ENCODE measurements at places on chromosomes 16 and 17. TPM values are rescaled to one million over a fixed set of nuclear protein-coding genes. Genes with fewer than 3 reads are reported as not detected.

The RCVRN gene
- total RNA-seq, result not detected

The ZDHHC1 gene
- total RNA-seq, result 0.49 TPM

- H3K27ac ChIP-seq, result no peak overlapping the region
- no peak overlapping the region for H3K4me3 ChIP-seq
- no peak for DNase-seq
- H3K36me3 ChIP-seq, result no peaks in the 10 kb centered on the region
These were observed 113.9 kb upstream of the ADAMTS18 start for GRCh38 chr16:77548766-77549165.

DNA sequence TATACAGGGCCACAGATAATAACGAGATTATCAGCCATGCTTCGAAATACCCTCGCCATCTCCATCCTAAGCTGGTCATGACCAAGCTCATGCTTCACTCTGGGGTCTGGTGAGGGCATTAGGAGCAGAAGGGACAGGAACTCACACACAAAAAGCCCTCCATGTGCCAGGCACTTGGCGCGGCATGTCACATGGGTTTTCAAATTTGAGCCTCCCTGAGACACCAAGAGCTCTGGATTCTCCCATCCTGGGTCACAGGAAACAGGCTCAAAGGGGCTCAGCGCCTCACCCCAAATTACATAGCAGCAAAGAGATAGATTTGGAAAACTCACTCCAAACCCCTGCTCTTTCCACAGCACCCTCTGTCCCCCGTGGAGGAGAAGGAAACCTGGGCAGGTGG is 239.5 kb downstream of the GSG1L start:
- no peaks in the 10 kb centered on the region for H3K36me3 ChIP-seq
- DNase-seq, result no peak
- no peak overlapping the region for H3K4me3 ChIP-seq
- no peaks in the 10 kb centered on the region for H3K4me1 ChIP-seq

The VTN gene
- total RNA-seq, result 0.18 TPM

The TPSD1 gene
- total RNA-seq, result not detected

The CD7 gene
- total RNA-seq, result 417 TPM

The PCGF2 gene
- total RNA-seq, result 2.5 TPM

The UTS2R gene
- 0.16 TPM for total RNA-seq

DNA sequence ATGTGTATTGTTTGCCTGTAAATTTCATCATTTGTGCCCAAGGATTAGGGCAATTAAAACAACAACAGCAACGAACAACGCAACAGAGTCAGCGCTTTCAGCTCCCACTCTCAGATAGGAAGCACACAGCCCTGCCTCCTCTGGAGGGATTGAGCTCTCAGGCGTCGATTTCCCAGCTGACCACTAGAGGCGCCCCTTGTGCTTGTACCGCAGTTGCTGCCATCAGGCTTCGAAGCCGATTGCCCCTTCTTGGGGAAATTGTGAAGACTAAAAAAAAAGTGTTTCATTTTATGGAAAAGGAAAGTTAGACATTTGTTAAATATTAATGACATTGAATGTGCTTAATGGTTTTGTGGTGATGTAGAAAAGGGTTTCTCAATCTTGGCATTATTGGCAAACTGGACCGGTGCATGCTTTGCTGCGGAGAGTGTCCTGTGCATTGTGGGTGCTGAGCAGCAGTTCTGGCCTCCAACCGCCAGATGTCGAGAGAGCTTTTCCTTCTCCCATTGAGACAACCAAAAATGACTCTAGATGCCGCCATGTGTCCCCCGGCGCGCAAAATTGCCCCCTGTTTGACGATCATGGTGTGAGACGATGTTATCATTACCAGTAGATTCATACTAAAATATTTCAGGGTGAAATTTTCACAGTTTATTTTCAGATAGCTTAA is 650.4 kb upstream of the RBFOX1 start:
- H3K27ac ChIP-seq, result no peak overlapping the region
- peak; percentile 40 for DNase-seq
- no peaks in the 10 kb centered on the region for H3K36me3 ChIP-seq

DNA sequence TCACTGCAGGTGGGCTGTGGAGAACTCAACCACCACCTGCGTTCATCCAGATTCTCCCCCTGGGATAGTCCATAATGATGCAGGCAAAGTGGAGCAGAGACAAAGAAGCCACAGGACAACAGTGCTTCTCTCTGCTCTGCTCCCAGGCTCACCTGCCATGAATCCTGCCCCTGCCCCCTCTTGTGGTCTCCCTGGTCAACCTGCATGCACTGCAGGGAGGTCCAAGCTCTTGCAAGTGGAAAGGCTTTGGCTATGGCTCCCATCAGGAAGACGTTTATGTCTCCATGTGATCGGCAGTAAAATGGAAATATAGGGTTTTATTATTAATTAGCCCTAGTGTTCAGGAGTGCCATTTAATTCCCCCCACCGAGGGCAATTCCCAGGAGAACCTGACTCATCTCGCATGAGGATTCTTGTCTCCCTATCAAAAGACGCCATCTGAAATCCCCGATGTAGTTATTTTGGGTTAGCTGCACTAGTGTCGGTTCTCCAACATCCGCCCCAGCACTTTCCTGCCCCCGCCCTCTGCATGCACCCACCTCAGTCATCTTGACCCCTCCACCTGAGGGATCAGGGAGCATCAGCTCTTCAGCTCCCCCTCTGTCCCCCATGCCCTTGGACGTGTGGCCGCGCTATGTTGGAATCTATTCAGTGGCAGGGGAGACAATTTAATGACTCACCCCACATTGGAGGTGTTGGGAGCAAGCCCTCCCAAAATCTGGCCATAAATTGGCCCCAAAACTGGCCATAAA is 91.8 kb downstream of the KCNJ12 start:
- peaks cover 45% of the 10 kb centered on the region for H3K27me3 ChIP-seq
- H3K4me1 ChIP-seq, result peaks cover 12% of the 10 kb centered on the region
- no peaks in the 10 kb centered on the region for H3K36me3 ChIP-seq
- no peak overlapping the region for H3K27ac ChIP-seq
- no peak overlapping the region for H3K4me3 ChIP-seq
- DNase-seq, result no peak

All from activated CD8-positive, alpha-beta memory T cell treated with anti-CD3 and anti-CD28 coated beads, Interleukin-2, amount 10 ng/mL, durations not matched to agents 7 days and 5 days (primary cell).